ENCODE measurements at places on chromosomes 7 and 10.
A peak's percentile ranks its signal among the peaks of the same experiment; 100 is the strongest.

DNA sequence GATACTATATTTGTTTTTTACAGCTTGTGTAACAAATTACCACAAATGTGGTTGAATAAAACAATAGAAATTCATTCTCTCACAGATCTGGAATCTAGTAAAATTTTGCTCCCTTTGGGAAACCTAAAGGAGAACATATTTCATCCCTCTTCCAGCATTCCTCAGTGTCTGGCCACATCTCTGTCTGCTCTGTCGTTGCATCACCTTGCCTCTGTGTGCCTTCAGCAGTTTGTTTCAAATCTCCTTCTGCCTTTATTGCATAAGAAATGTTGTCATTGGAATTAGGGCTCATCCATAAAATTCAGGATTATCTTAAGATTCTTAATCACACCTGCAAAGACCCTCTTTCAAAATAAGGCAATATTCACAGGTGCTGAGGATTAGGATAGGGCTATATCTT is 14.5 kb downstream of the OR2A14 start:
- no peak for DNase-seq

DNA sequence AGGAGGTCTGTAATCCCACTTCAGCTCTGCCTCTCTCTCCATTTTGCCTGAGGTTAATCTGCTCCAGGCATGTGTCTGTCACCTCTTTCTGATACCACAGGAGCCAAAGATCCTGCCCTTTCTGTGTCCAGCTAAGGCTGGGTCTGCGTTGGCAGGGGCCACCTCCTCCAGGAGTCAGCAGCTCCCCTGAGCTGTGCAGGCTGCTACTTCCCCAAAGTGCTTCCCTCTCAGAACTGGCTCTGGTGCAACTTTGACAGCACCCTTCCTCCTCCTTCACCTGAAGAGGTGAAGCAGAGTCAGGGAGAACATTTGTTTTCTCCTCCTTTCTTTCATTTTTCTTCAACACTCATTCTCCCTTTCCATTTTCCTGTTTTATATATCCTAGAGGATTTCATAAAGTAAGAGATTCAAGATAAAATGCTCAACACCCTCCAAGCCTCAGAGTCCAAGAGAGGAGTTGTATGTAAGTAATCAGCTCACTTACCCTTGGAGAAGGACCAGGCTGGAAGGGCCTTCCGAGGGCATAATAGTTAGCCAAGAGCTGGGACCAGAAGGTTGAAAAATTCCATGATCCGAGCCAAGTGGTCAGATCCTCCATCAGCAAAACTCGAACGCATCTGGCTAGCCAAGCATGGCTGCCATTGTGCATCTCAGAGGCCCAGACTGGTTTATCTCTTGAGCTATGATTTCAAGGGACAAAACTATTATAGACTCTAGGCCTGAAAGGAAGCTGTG is 257.3 kb downstream of the PTEN start:
- DNase-seq: no peak

DNA sequence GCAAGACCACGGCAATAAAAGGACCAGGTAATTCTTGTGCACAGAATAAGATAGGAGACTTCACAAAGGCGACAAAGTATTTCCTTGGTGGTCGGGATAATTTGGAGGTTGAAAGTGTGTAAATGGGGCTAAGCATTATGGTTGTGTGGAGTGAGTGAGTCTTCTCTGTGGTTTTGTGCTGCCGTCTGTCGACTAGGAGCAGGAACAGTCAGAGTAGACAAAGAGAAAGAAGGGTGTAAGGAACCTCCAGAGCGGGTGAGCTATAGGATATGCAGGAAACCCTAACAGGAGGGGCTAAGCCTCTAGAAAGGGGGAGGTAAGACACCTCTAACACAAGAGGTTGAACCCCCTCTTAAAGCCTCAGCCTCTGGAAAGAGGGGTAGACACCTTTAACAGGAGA is 201.6 kb downstream of the SH2D4B start:
- DNase-seq: no peak

GRCh38 chr7:83486957-83487356 is 162.0 kb downstream of the SEMA3E start:
- DNase-seq: no peak

DNA sequence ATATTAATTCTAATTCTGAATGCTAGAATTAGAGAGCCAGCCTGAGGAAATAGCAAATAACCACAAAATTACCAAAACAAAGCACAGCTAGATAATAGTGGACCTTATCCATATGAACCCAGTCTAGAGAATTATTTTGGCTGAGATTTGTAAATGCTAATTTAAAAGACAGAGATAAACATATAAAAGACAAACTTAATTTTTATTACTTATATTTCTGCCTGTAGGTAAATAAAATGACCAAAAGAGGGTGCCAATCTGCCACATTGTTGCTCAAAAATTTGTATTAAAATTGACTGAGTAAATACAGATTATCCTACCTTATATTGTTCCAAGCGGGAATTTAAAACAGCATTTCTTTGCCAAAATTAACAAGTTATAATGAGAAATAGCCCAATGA is 20.2 kb downstream of the RTKN2 start:
- DNase-seq: no peak

- DNase-seq: no peak
These were observed 471.1 kb upstream of the GALNT17 start for GRCh38 chr7:70660819-70661191.

- peak; percentile 60 for DNase-seq
These were observed 120.2 kb upstream of the TMEM229A start for GRCh38 chr7:124152859-124153692.

DNA sequence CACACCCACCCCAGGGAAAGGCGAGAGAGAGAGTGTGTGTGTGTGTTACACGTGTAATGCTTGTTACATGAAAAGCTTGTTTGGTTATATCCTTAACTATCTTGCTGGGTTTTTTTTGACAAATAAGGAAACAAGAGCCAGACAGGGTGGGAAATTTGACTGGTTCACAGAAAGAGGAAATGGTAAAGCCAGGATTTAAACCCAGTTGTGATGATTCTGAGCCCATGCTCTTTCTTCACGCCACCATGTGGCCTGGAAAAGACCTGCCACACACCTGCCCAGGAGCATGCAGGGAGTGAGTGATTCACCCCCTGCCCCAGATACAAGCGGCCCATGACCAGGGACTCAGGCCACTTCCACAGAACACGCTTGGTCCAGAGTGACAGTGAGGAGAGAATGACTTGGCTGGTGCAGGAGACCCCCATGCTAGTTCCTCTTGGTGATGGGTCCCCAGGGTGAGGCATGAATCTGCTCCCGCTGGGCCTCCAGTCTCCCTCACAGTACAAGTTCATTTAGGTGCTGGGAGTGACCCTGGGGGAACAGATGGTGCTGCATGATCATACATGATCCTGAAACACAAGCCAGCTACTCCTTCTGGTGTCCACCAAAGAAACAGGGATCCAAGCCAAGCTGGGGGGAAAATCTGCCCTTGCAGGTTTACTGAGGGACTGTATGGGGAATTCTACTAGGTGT is 21.0 kb upstream of the EIF5AL1 start:
- no peak for DNase-seq

Measured in putamen (tissue), 1 donor.